ENCODE measurements at places on chromosomes 2 and 18. TPM values are rescaled to one million over a fixed set of nuclear protein-coding genes. Genes with fewer than 3 reads are reported as not detected.

The ADGRF3 gene
- 3.0 TPM for polyA plus RNA-seq

The XDH gene
- 0.47 TPM for polyA plus RNA-seq

The CSRNP3 gene
- polyA plus RNA-seq, result 10.5 TPM

The TMEM169 gene
- polyA plus RNA-seq, result 13.6 TPM

DNA sequence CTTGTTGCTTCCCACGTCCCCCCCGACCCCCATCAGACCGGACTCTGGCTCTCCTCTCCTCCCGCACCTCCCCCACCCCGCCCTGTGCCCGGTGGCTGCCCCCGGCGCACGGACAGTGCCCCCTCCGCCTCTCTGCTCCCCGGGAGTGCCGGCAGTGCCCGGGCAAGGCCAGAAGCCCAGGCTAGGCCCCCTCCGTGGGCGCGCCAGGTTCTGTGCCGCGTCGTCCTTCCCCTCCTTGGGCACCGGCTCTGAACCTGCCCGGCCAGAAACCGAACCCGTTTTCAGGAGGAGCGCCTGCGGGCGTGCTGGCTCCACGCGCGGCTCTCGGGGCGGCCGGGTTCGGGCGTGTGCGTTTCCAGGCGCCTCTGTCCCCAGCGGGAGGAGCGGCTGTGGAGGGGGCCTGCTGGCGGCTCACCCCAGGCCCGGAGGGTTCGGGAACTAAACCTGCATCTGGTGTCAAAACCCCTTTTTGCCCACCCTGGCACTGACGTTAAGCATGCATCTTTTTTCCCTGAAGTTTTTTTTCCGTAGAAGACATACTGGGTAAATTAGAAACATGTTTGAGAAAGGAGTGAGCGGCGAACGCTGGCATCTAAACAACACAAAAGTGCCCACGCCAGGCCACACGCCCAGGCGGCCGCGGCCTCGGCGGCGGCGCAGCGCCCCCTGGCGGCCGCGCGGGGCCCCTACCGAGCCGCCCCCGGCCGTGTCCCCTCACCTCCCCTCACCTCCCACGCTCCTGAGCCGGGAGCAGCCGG is 123.9 kb upstream of the SLC1A4 start:
- no peak for DNase-seq

DNA sequence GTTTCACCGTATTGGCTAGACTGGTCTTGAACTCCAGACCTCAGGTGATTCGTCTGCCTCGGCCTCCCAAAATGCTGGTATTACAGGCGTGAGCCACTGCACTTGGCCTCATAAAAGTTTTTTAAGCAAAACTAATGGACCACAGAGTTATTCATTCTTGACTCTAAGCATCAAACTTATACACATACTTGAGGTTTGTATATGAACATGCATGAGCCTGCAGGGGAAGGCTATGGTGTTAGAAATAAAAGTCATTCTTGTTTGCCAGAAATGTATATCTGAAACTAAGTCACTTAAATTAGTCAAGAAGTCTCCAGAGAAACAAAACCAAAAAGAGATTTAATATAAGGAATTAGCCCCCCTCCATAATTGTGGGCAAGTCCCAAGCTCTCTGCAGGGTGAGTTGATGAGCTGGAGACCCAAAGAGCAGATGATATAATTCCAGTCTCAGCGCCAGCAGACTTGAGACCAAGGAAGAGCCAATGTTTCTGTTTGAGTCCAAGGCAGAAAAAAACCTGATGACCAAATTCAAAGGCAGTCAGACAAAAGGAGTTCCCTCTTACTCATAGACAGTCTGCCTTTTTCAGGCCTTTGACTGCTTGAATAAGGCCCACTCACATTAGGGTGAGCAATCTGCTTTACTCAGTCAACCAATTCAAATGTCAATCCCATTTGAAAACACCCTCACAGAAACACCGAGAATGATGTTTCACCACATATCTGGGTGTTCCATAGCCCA is 69.0 kb upstream of the DSG1 start:
- no peak for DNase-seq

- no peak for DNase-seq
Measured at GRCh38 chr2:74738586-74738985, 84.5 kb downstream of the SEMA4F start.

DNA sequence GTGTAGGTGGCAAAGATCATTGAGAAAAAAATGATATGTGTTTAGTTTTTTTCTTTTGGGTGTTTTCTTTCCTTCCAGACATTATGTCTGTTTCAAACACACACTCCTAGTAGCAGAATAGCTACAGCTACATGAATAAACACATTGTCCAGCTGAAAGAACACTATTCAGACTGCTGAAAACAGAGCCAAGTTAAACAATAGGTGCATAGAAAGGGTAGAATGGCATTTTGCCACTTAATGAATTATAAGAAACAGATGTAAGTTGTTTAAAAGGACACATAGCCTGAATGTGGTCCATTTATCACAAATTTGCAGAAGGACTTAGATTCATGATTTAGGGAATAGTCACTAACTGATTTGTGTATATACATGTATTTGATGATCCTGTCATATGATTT is 20.1 kb downstream of the CTLA4 start:
- DNase-seq, result no peak

DNA sequence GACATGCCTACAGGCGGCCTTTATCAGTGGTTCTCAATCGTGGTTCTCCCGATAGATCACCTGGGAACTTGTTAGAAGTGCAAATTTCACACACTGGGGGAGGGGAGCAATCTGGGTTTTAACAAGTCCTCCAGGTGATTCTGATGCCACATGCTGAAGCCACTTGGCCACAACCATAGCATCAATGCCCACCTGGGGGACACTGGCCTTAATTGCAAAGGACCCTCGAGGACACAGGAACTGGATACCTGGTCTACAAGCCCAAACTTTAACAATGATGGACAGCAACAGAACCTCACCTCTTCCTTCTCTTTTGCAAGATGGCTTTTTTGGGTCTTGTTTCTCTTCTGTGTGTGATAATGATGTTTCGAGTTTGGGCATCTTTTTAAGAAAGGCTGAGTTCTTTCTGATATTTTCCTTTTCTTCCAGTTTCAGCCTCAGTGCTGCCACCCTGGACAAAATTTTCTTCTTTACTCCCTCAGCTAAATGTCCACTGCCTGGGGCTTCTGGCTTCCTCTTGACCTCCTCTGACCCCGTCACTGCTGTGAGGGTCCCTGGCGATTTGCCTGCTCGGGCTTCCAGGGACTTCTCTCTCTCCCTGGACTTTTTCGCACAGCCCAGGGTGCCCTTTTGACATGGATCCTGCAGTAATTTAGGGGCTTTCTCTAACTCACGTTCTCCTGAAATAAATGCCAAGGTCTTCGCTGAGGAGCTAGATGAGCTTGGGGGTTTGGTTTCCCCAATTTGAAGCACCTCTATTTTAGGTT is 94.2 kb downstream of the ALPK2 start:
- no peak for DNase-seq

All from renal cortex interstitium (tissue), 15 donors.